GDM1 (cell line): ENCODE measurements at places on chromosomes 11 and 22.

GRCh38 chr11:72924568-72925190 lies 110.5 kb downstream of the ATG16L2 start:
- no peak for DNase-seq

DNA sequence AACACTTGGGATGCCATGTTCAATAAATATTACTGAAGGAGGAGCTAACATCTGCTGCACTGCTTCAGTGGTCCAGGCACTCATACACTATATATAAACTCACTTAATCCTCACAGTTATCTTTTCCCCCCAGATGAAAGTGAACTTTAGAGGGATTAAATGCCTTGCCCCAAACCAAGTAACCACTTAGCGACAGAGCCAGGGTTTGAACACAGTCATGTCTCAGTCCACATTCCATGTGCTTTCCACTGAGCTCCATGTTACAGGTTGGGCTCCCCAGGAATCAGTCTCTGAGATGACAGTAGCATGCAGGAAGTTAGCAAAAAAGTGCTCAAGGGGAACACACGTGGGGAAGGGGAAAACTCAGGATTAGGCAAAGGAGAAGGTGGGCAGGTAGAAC lies 59.3 kb downstream of the ENDOD1 start:
- DNase-seq = no peak

DNA sequence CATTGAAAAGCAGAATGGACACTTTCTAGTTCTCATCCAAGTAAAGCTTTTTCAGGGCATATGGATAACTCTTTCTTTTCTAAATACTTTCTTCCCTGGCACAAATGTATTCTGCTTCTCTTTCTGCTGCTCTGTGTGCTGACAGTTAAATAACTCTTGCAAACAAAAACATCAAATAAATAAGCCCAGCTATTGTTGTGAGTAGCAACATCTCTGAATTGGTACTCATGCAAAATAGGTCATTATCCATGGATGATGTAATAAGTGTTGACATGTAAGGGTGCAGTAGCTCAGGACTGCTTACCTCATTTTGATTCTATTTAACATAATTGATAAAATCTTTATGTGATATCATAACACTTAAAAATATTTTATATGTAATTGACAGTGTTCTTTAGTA lies 164.3 kb downstream of the MSANTD4 start:
- no peak for DNase-seq

DNA sequence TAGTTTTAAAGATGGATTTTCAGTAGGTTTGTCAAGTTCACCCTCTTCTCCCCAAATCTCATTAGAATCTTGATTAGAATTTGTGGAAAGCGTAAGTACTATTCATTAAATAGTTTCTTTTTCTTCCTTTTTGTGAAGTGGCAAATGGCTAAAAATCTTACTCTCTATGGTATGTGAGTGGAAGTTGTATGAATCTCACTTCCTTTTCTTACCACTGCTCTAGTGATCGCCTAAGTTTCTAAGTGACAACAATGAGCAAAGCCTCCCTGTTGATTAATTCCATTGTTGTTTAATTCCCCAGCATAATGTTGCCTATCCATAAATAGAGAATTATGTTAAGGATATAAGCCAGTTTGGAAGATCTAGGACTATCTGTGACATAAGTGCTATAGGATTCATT lies 82.7 kb downstream of the PGR start:
- no peak for DNase-seq

DNA sequence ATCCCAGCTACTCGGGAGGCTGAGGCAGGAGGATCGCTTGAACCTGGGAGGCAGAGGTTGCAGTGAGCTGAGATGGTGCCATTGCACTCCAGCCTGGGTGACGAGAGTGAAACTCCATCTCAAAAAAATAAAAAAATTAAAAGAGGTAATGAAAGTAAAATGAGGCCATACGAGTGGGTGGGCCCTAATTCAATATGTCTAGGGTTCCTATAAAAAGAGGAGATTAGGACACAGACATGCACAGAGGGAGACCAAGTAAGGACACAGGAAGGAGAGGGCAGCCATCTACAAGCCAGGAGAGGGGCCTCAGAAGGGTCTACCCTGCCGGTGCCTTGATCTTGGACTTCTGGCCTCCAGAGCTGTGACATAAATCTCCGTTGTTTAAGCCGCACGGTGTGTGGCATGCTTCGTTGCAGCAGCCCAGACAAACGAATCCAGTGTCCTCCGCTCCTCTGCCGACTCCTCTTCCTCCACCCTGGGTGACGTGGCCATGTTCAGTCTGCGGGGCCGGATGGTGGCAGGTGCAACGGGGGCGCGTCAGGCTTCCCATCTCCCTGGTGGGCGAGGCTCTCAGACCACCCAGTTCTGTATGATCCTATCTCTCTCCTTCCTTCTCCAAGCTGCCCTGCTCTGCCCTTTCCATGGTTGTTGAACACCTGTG lies 51.6 kb upstream of the PARVG start:
- DNase-seq = no peak

DNA sequence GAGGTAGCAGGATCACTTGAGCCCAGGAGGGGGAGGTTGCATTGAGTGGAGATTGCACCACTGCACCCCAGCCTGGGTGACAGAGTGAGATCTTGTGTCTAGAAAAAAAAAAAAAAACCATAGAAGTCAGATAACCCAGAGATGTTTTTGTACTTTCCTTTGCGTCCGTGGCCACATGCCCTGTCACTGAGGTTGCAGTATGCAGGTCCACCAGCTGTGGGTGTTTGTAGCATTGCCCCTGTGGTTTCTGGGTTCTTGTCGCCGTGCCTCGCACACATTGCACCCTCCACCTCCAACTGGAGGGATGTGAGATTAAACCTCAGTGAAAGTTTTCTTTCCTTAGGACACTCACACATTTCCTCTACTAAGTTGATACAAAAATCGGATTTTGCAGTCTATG lies 70.3 kb downstream of the TNRC6B start:
- DNase-seq = no peak
